HCEC 1CT (cell line): ENCODE measurements at places on chromosomes 2 and 18.
A peak's percentile ranks its signal among the peaks of the same experiment; 100 is the strongest.

- DNase-seq: peak; percentile 35
These were observed 5.8 kb upstream of the PEX13 start for GRCh38 chr2:61011678-61012077.

DNA sequence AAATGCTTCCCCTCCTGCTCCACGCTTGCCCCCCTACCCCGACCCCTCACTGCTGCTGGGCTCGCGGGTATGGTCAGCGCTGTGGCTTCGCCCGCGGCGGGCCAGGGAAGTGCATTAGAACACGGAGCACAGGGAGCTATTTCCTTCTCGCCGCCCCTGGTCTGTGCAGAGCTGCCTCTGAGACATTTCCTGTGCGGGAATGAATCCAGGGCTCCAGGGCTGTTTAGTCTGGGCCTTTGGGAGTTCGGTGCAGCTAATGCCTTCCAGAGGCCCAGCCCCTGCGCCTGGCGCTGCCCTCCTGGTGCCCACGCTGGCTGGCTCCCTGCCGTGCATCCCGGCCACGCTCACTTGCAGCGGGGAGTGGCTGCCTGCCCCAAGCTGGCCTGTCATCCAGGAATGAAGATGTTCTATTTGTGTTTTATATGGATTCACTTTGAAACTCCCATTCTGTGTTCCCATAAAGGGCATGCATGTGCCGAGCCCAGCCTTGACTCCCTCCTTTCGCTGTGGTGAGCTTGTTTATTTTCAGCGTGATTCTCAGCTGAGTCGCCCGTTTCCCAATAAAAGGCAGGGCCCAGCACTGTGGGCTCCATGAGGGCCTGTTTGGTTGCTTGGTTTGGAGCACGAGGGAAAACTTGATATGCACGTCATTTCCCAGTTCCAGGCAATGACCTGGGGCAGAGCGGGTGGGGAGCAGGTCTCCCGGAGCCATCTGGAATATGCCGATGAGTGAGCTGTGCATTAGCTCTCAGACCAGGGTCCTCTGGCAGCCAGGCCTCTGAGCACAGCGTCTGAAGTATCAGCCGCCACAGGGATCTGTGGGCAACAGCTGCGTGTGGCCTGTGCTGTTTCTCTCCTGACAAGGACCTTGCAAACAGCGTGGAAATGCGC is 42.7 kb downstream of the SH3RF3 start:
- peak; percentile 97 for DNase-seq

- no peak for DNase-seq
These were observed 219.9 kb downstream of the SH3RF3 start for GRCh38 chr2:109348671-109349502.

GRCh38 chr2:41167014-41167413 is 715.1 kb upstream of the SLC8A1 start:
- no peak for DNase-seq

GRCh38 chr2:207149249-207150213 is 16.2 kb downstream of the KLF7 start:
- no peak for DNase-seq

DNA sequence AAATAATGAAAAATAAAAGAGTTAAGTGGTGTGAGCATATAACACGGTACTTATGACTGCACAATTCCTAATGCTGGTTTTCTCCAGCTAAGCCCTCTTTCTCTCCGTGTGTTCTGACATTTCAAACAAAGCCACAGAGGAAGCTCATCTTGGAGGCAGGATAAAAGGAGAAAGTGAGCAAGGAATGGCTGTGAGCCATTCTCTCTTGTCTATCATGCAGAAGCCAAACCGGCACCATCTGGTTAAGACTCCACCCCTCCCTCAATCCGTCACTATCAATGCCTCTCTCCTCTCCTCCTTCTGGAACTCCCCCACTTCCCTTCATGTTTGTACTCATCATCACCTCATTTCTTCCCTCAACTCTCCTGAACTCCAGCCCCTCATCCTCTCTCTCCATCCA is 210.4 kb downstream of the TMEM163 start:
- no peak for DNase-seq

DNA sequence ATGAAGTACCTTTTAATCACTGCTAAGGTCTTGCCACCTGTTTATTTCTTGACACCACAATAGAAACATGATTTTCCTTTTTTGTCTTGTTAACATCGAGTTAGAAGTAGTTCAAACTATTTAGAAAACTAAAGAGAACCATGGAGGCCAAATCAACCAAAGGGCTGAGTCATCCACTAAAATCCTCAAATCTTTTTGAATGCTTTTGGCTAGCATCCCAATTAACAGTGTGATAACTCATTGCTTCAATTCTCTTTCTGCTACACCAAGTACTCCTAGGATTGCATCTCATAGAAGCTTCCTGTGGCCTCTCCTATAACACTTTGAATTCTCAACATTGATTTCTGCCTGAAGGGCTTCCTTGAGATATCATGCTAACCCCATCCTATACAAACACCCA is 159.9 kb upstream of the MMADHC start:
- peak; percentile 45 for DNase-seq

DNA sequence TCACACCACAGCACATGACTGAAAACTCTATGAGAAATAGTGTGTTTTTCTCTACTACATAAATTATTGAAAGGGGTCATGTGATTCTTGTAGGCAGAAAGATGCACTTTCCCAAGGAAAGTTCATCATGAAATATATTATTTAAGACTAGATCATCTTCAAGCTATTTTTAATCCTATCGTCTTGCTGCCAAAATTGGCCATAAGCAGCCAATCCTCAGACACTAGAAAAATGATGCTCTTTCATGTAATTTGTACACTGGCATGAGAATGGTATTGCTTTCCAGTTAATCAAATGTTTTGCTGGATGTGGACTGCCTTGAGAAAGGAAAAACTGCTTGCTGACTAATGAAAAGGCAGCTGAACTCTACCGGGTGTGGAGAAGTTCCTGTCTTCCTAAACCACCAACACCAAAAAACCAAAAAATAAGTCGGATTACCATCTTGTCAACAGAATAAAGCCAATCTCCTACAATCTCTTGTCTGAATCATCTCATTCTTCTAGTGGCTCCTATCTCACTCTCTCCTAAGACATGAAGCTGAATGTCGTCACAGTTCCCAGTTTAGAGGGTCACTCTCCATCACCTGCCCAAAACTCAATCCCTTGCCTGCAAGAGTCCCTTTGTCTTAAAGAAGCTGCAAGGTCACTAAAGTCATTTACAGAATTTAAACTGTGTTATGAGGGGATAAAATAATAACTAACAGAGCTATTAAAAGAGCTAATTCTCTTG is 5.3 kb downstream of the BCL2 start:
- DNase-seq: no peak

GRCh38 chr2:10990561-10991111 is 78.9 kb downstream of the KCNF1 start:
- no peak for DNase-seq

DNA sequence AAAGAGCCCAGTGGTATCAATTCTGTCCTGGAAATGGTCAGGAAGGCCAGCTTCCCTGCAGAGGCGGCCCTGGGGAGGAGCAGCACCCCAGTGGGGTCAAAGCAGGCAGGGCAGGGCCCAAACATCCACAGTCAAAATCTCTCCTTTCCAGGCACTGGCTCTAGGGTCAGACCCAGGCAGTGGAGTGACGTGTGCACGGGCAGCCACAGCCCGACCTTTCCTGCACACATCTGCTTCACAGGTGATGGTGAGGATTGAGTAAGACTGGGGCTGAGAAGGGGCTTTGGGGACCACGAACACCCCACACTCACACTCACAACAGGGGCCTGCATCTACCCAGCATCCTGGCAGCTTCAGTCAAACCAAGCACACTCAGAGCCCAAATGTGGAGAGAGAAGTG is 97.8 kb upstream of the GLI2 start:
- no peak for DNase-seq

GRCh38 chr2:216362730-216363129 is 9.6 kb downstream of the MARCHF4 start:
- peak; percentile 76 for DNase-seq
